Calu3 (cell line): ENCODE measurements at places on chromosomes 6 and 20. TPM values are rescaled to one million over a fixed set of nuclear protein-coding genes. Genes with fewer than 3 reads are reported as not detected.

The FILIP1 gene
- total RNA-seq = not detected in 2 replicates

The CLPSL2 gene
- not detected in 2 replicates for total RNA-seq

The CD40 gene
- total RNA-seq = 13.3 and 13.6 TPM in 2 replicates

The OR12D3 gene
- total RNA-seq = not detected in 2 replicates

The KIAA1755 gene
- total RNA-seq = not detected in 2 replicates

The RMND1 gene
- total RNA-seq = 13.2 and 15.5 TPM in 2 replicates

The RTF2 gene
- total RNA-seq = 67.2 and 68.7 TPM in 2 replicates

The SLC22A7 gene
- total RNA-seq = not detected in 2 replicates

The CALHM6 gene
- 1.4 TPM in 1 of 2 replicates, not detected in the other for total RNA-seq

The CAP2 gene
- total RNA-seq = 14.6 and 15.7 TPM in 2 replicates

The GJE1 gene
- total RNA-seq = not detected in 2 replicates

DNA sequence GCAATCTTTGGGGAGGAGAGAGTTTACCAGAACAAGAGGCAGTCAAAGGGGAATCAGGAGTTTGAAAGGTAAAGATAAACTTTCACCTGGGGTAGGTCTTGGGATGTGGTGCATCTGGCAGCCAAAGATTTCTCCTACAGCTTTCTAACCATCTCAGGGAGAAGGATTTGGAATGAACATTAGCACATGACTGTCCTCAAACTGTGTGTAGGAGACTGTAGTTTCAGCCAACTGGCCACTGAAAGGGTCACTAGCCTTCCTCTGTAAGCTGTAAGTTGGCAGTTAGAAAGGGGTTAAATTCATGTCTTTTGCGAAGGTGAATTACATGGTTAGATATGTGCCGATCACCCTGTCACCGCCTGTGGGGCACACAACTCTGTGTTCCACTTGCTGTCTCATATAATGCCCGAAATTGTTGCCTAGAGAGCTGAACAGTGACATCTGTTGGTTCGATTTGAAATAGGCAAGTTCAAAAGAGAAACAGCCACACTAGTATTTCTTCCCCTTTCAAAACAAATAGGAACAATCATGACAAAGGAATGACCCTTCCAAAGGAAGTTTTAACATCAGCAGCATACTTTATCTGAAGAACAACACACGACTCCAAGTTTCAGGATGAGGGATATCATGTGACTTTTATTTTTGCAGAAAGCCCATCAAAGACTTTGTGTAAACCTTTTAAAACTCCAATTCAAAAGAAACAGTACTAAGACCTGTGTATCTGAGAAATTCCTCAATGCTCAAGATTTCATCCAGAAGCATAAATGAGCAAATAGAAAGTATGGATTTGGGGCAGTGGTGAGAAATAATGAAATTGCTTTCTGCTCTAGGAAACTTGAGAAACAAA is 1.1 kb upstream of the OPN5 start:
- H3K27me3 ChIP-seq = no peaks in the 10 kb centered on the region
- H3K4me3 ChIP-seq = peak overlapping the region; percentile 9
- no peaks in the 10 kb centered on the region for H3K4me1 ChIP-seq
- peak overlapping the region; percentile 59 for H3K27ac ChIP-seq
- no peaks in the 10 kb centered on the region for H3K36me3 ChIP-seq

- H3K4me3 ChIP-seq = no peak overlapping the region
- no peaks in the 10 kb centered on the region for H3K4me1 ChIP-seq
- DNase-seq = no peak
- H3K36me3 ChIP-seq = no peaks in the 10 kb centered on the region
- H3K27ac ChIP-seq = no peak overlapping the region
Observed at GRCh38 chr6:39908838-39909583, 25.3 kb downstream of the MOCS1 start.

GRCh38 chr20:58634521-58635278 is 16.4 kb upstream of the STX16 start:
- H3K27ac ChIP-seq = no peak overlapping the region
- no peaks in the 10 kb centered on the region for H3K36me3 ChIP-seq
- peaks cover 87% of the 10 kb centered on the region for H3K27me3 ChIP-seq
- no peak for DNase-seq
- H3K4me1 ChIP-seq = peaks cover 9% of the 10 kb centered on the region

DNA sequence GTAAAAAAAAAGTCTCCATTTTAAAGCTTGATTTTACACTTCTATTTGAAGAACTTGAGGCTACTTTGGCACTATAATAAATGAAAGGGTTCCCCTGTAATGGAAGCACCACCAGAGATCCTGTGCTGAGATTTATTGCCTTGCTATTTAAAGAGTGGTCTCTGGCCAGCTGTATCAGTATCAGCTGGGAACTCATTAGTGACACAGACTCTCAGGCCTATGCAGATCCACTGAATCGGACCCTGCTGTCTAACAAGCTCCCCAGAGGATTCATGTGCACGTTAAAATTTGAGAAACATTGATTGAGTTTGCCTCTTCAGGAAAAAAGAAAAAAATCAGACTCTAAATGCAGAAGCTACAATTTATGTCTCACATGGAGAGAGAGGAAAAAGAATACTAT is 299.9 kb upstream of the BMP2 start:
- H3K4me3 ChIP-seq = no peak overlapping the region
- H3K27ac ChIP-seq = no peak overlapping the region
- no peaks in the 10 kb centered on the region for H3K4me1 ChIP-seq
- no peak for DNase-seq
- H3K27me3 ChIP-seq = no peaks in the 10 kb centered on the region

- H3K27me3 ChIP-seq = peaks cover 67% of the 10 kb centered on the region
- H3K4me1 ChIP-seq = peaks cover 9% of the 10 kb centered on the region
- H3K36me3 ChIP-seq = no peaks in the 10 kb centered on the region
- no peak overlapping the region for H3K4me3 ChIP-seq
- no peak for DNase-seq
- no peak overlapping the region for H3K27ac ChIP-seq
Observed at GRCh38 chr6:39806278-39806677, 14.1 kb downstream of the DAAM2 start.

GRCh38 chr20:46378412-46379009 is 27.9 kb downstream of the ELMO2 start:
- no peak for DNase-seq
- H3K4me3 ChIP-seq = no peak overlapping the region
- H3K27me3 ChIP-seq = no peaks in the 10 kb centered on the region
- H3K4me1 ChIP-seq = no peaks in the 10 kb centered on the region

DNA sequence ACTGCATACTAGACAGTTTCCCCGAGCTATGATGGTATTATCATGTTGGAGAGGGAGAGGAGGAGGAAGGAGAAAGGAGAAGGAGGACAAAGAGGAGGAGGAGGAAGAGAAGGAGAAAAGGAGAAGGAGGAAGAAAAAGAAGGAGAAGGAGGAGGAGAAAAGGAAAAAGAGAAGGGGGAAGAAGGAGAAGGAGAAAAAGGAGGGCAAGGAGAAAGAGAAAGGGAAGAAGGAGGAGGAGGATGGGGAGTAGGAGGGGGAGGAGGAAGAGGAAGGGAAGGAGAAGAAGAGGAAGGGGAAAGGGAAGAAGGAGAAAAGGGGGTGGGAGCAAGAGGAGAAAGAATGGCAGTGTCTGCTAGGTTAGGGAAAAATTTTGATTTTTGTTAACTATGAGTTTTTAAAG is 35.1 kb upstream of the PRELID3B start:
- no peak overlapping the region for H3K27ac ChIP-seq
- H3K27me3 ChIP-seq = peaks cover 93% of the 10 kb centered on the region
- DNase-seq = no peak

DNA sequence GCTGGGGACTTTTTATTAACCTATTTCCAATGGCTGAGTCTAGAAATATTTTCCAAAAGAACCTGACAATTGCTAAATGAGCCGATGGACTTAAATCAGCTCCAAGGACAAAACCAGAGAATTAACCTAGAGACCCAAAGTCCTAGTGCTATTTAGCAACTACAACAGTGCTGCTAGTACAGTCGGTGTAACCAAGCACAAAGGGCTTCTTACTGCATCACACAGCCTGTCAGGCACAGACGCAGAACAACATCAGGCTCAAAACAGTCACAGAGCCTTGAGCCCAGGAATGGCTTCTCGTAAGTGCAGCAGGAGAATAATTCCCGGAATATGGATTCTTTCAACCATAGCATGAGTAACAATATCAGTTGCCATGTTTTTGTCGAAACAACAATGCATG is 70.0 kb downstream of the GFOD1 start:
- no peaks in the 10 kb centered on the region for H3K27me3 ChIP-seq
- DNase-seq = no peak
- H3K36me3 ChIP-seq = peaks cover 5% of the 10 kb centered on the region
- peaks cover 34% of the 10 kb centered on the region for H3K4me1 ChIP-seq

- no peak overlapping the region for H3K27ac ChIP-seq
- no peak overlapping the region for H3K4me3 ChIP-seq
- H3K27me3 ChIP-seq = no peaks in the 10 kb centered on the region
- H3K36me3 ChIP-seq = no peaks in the 10 kb centered on the region
- H3K4me1 ChIP-seq = no peaks in the 10 kb centered on the region
- DNase-seq = no peak
Observed at GRCh38 chr6:140809694-140810101, 1323.0 kb upstream of the GJE1 start.

DNA sequence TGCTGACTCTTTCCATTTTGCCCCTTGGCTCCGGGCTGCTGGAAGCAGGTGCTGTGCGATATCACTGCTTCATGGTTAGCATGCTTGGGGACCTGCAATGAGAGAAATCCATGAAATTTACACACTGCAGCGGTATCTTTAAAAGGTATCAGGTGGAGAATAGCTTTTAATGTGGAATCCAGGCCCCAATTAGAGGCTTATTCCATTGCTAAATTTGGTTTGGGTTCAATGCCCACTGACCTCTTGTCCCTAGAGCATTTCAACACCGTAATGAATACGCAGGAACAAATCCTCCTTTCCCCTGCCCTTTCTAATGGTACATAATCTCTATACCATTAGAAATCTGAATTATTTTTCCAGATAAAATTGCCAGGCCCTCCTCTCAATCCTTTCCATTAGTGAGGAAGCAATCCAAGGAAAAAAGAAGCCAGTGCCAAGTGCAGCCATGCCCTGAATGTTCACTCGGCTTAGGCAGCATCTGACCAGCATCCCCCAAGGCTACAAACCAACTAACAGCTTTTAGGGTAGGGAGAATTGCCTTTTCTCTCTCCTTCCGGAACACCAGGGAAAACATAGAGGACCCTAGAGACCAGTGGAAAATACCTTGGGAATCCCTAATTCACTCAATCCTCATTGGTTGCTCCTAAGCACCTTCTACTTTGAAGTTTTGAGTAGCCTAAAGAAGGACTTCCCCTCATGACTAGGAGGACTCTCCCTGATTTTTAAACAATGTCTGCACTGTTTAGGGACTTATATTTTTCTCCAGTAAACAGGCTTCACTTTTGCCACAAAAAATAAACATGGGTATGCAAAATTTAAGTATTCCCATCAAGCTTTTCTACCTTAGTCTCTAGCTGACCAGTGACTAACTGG is 143.1 kb downstream of the QRSL1 start:
- H3K27ac ChIP-seq = no peak overlapping the region
- no peak overlapping the region for H3K4me3 ChIP-seq
- peaks cover 24% of the 10 kb centered on the region for H3K36me3 ChIP-seq
- H3K27me3 ChIP-seq = no peaks in the 10 kb centered on the region

DNA sequence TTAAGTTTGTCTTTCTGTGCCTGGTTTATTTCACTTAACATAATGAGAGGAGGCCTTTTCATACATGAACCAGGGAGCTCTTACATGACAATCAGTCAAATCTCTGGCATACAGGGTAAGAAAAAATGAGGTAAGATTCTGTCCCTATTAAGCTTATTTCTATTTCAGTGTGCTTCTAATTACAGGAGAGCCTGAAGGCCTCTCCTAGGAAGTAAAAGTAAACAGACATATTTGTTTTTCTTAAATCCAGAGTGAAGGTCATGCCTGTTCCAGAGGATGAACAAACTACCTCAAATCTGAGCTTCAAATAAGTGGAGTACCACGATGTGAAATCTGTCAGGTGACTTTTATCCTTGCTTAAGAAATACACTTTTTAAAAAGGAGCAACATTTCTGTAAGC is 72.6 kb downstream of the POPDC3 start:
- H3K27ac ChIP-seq = no peak overlapping the region
- no peaks in the 10 kb centered on the region for H3K36me3 ChIP-seq

- H3K27me3 ChIP-seq = no peaks in the 10 kb centered on the region
- H3K27ac ChIP-seq = no peak overlapping the region
- no peaks in the 10 kb centered on the region for H3K36me3 ChIP-seq
- no peak overlapping the region for H3K4me3 ChIP-seq
- DNase-seq = no peak
- H3K4me1 ChIP-seq = peaks cover 27% of the 10 kb centered on the region
Observed at GRCh38 chr6:52540286-52540902, 36.5 kb downstream of the TRAM2 start.

- no peaks in the 10 kb centered on the region for H3K4me1 ChIP-seq
- no peak overlapping the region for H3K27ac ChIP-seq
- H3K4me3 ChIP-seq = no peak overlapping the region
- DNase-seq = no peak
- H3K36me3 ChIP-seq = no peaks in the 10 kb centered on the region
- no peaks in the 10 kb centered on the region for H3K27me3 ChIP-seq
Observed at GRCh38 chr6:16168121-16168520, 39.2 kb downstream of the MYLIP start.

DNA sequence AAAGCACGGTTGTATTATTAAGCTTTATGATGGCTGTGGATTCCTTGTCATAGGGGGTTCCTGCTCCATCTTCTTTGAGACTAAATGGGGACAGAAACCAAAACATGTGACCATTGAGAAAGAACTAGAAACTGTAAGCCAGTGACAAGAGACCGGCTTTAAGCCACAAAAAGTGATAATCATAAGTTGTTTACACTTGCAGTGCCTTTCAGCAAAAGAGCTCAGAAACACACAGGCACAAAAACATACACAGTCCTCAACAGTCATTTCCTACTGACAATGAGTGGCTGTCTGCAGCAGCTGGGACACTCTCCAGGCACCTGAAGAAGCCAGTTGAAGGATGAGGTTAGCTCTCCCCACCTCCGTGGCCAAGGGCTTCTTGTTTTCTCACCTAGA is 20.0 kb upstream of the UBE2J1 start:
- DNase-seq = no peak
- no peak overlapping the region for H3K4me3 ChIP-seq
- H3K27me3 ChIP-seq = no peaks in the 10 kb centered on the region
- no peaks in the 10 kb centered on the region for H3K4me1 ChIP-seq
- no peaks in the 10 kb centered on the region for H3K36me3 ChIP-seq
- no peak overlapping the region for H3K27ac ChIP-seq

DNA sequence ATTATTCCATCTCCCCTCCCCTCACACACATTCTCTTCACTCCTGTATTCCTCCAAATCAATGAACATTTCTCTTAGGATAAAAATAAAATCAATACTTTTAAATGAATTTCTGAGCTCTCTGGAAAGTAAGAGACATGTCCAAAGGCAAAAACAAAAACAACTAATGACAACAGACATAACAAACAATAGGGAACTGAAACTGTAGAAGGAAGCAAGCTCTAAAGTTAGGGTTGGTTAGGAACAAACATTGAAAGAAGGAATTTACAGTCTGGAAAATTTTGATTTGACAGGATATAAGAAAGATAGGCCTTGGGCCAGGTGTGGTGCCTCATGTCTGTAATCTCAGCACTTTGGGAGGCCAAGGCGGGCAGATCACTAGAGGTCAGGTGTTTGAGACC is 17.5 kb upstream of the MYCT1 start:
- no peaks in the 10 kb centered on the region for H3K4me1 ChIP-seq
- DNase-seq = no peak
- no peaks in the 10 kb centered on the region for H3K27me3 ChIP-seq
